ENCODE measurements at places on chromosomes 3 and 15.

GRCh38 chr3:52402101-52402521 lies 42.8 kb downstream of the SEMA3G start:
- no peak for DNase-seq

DNA sequence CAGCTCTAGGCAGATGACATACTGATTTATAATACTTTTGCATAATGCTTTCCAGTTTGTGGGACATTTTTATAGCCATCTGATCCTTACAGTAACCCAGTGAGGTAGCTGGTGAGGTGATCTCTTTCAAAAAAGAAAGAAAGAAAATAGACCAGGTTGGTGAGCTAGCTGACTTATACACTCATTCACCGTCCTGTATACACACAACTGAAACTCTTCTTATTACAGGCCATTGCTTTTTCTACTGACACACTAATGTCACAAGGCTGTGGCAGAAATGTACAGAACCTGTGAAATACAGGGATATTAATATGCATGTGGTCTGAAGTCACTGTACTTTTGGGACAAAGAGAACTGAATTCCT lies 150.2 kb upstream of the BHLHE40 start:
- no peak for DNase-seq

DNA sequence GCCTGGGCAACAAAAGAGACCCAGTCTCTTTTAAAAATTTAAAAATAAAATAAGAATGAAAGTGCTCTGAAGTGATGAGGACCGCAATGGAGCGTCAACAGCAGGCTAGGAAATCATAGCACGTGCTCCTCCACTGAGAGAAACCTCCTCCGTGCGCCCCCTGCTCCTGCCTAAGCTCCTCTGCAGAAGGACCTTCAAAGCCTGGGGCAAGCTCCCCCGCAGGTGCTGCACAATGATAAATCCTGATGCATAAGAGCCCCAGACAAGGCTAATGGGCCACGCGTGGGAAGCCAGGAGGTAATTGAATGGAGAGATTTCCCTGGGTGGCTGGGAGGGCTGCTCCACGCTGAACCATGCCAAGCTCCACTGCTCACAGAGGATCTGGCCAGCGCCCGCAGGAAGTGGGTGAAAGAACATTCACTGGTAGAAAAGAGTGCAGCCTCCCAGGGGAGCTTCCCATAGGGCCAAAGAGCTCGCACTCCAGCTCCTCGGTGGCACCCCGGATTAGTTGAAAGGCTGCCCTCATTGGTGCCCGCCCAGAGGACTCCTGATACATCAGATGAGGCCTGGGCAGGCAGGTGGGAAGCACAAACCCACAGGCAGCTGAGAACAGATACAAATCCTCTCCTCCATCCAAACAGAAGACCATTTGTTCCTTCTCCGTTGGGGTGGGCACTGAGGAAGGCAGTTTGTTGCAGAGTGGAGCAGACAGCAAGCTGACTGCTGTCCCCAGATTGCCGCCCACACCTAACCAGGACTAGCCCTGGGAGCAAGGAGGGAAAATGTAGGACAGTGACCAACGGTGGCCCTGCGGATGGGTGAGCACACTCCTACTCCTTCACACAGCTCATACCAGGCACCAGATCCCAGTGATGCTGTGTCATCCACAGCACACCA lies 52.5 kb downstream of the CPN2 start:
- no peak for DNase-seq

GRCh38 chr15:50907601-50908208 lies 778 bp upstream of the AP4E1 start:
- DNase-seq = peak; percentile 35

GRCh38 chr3:65573548-65574116 lies 465.1 kb downstream of the MAGI1 start:
- no peak for DNase-seq

- DNase-seq = no peak
These were observed 234.6 kb downstream of the RBMS3 start for GRCh38 chr3:29515451-29515850.

- no peak for DNase-seq
These were observed 692.7 kb upstream of the SGO1 start for GRCh38 chr3:20878691-20879090.

GRCh38 chr3:56879436-56880215 lies 77.9 kb upstream of the ARHGEF3 start:
- no peak for DNase-seq

GRCh38 chr3:98246142-98246541 lies 17.9 kb upstream of the OR5H6 start:
- DNase-seq = no peak

DNA sequence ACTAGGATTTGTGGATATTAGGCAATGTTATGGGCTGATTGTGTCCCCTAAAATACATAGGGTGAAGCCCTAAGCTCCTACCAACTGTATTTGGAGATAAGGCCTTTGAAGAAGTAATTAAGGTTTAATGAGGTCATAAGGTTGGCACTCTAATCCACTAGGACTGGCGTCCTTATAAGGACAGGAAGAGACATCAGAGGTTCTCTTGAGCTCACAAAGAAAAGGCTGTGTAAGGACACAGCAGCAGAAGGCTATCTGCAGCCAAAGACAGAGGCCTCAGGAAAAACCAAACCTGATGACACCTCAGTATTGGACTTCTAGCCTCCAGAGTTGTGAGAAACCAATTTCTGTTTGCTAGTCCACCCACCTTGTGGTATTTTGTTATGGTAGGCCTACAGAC lies 416.7 kb downstream of the ZBTB20 start:
- no peak for DNase-seq

DNA sequence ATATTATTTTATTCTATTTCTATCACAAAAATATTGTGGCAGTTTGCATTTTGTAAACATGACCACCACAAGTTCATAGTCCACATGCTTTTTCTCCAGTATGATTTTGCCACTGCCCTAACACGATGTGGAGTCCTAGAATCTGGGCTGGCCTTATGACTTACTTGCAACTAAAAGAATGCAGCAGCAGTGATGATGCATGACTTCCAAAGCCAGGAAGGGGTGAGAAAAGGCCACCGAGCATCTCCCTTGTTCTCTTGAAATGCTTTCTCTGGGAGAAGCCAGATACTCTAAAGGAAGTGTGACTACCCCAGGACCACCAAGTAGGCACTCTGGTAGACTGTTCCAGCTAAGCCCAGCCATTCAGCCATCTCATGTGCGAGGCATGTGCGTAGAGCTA lies 191.6 kb upstream of the MRPL3 start:
- DNase-seq = no peak

- no peak for DNase-seq
These were observed 894.6 kb downstream of the PLOD2 start for GRCh38 chr3:145266368-145266767.

GRCh38 chr15:62391641-62392262 lies 226.7 kb upstream of the C2CD4B start:
- peak; percentile 29 for DNase-seq

DNA sequence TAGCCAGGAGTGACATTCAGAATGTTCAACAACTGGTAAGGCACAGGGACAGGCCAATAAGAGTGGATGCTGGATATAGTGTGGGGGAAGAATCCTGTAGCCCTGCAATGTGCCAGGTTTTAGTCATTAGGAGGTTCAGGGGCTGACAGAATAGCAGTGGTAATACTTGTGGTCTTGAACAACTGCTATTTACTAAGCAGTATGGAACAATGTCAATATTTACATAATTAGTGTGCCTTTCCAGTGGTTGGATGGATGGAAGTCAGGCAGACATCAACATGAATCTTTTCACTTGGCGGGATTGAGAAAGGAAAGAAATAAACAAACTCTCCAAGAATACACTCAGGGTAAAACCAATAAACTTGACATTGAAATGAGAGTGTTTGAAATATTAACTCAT lies 55.1 kb downstream of the OTOL1 start:
- DNase-seq = no peak

- DNase-seq = no peak
These were observed 14.9 kb downstream of the KBTBD12 start for GRCh38 chr3:127929818-127930413.

- no peak for DNase-seq
These were observed 6.5 kb downstream of the RUBCN start for GRCh38 chr3:197730200-197730599.

DNA sequence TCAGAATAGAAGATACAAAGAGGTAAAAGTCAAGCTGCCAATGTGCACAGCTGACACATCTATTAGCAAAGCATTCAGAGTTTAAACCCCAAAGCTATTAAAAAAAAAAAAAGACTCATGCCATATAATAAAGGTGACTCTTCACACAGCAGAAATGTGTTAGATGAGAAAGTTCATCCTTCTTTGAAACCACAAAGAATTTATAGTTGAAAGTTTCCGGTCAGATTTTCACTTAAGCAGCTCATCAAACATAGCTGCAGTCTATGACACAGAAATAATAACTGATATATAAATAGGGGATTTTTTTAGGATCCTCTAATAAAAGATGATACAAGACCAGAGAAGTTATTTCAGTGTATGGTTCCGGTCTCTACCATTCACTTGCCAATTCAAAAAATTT lies 76.6 kb downstream of the WWTR1 start:
- DNase-seq = no peak

DNA sequence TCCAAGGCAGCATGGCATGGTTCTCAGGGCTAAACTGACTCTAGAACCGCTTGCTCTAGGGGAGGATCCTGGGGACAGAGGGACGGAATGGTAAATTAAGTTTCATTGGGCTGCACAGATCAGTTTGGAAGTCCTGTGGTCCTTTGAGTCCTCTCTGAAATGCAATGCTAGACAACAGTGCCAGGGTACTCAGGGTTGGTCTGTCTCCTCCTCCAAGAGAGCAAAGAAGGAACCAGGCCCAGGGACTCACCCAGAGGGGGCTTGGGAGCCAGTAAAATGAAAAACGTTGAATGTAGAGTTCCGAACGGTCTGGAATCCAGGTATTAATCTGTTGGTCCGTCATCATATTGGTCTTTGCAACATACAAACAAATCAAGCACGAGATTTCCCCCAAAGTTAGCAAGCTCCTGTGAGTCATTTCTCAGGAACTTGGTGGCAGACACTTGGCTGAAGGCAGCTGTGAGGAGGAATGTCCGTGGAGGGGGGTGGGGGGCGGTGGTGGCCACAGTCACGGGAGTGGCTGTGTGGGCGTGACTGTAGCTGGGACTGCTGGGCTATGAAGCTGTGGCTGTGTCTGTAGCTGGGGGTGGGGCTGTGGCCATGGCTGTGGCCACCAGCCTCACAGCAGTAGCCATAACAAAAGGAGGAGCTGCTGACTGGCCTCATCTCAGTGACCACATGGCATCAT lies 361.0 kb downstream of the SHQ1 start:
- DNase-seq = peak; percentile 73
